ENCODE measurements at places on chromosomes 1 and 21. TPM values are rescaled to one million over a fixed set of nuclear protein-coding genes. Genes with fewer than 3 reads are reported as not detected.

Gene LCE2C
- not detected for total RNA-seq

Gene PRELP
- total RNA-seq, result 6.4 TPM

- no peak for DNase-seq
Measured at GRCh38 chr1:31335007-31335406, 37.9 kb downstream of the FABP3 start.

GRCh38 chr1:3268281-3268680, 186.2 kb upstream of the ARHGEF16 start:
- DNase-seq, result no peak

DNA sequence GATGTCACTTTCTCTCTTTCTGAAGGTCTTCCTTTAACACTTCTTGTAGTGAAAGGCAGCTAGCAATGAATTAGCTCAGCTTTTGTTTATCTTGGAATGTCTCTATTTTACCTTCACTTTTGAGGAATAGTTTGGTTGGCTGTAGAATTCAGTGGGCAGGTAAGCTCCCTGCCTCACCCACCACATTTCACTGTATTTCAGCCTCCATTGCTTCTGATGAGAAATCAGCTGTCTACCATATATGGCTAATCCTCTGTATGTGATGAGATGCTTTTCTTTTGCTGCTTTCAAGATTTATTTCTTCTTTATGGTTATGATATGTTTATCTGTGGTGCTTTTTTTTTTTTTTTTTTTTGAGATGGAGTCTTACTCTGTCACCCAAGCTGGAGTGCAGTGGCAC, 70.1 kb downstream of the MRPL39 start:
- DNase-seq, result no peak

DNA sequence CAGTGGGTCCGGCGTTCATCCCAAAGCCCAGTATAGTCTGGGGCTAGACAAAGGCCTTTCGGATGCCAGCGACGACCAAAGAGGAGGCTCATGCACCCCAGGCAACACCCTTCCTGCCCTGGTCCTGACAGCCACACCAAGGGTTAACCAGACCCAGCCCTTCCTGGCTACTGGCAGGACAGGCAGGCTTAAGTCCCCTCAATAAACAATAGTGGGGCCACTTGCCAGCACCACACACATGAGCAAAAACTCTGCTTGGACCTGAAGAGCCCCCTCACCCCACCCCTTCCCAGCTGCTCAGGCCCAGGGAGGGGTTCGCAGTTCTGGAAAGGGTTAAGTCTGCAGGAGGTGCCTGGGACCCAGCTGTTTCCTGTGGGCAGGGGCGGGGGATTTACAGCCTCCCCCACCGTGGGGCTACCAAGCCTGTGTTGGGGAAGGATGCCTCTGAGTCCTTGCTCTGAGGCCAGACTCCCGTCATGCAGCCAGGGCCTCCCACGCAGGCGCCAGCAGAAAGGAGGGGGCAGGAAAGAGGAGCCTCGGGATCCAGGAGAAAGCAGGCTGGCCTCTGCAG, 18.2 kb downstream of the PHLDA3 start:
- DNase-seq, result no peak

DNA sequence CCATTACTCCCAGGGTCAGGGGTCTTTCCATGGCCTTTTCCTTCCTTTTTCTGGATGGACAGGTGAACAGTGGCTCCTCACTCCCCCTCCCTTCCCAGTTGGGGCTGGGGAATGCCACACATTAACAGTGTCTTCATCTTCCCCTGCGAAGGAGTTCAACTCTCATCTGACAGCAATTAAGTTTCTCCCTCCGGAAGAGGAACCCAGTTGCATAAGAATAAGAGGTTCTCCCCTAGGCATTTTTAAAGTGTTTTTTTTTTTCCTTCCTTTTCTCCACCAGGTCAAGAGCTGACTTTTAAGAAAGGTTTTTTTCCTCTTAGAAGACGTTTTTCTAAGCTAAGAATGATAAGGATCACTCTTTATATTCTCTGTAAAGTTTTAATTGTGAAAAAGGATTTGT, 42.3 kb upstream of the FASLG start:
- no peak for DNase-seq

Gene TSSK3
- total RNA-seq, result 1.6 TPM

- DNase-seq, result no peak
Measured at GRCh38 chr1:79524126-79524525, 517.6 kb upstream of the ADGRL4 start.

- no peak for DNase-seq
Measured at GRCh38 chr21:16258844-16259611, 529.2 kb downstream of the USP25 start.

Gene NCF2
- total RNA-seq, result 2.8 TPM

- no peak for DNase-seq
Measured at GRCh38 chr1:199742547-199742946, 285.0 kb upstream of the NR5A2 start.

Gene FOXO6
- total RNA-seq, result 0.38 TPM
